Activated CD4-positive, alpha-beta T cell treated with anti-CD3 and anti-CD28 coated beads, Interleukin-2, amount 10 ng/mL, durations not matched to agents 24 days and 14 days (primary cell): ENCODE measurements at places on chromosomes 11 and 22.

- H3K36me3 ChIP-seq, result no peaks in the 10 kb centered on the region
- peaks cover under 1% of the 10 kb centered on the region for H3K27me3 ChIP-seq
- H3K27ac ChIP-seq, result no peak overlapping the region
Observed at GRCh38 chr11:57377107-57377506, 3.8 kb downstream of the PRG3 start.

GRCh38 chr22:31738566-31738965 lies 11.4 kb downstream of the PRR14L start:
- no peak for DNase-seq
- H3K27me3 ChIP-seq, result no peaks in the 10 kb centered on the region
- H3K36me3 ChIP-seq, result peaks cover 61% of the 10 kb centered on the region
- no peak overlapping the region for H3K27ac ChIP-seq
- H3K4me1 ChIP-seq, result peaks cover 30% of the 10 kb centered on the region
- no peak overlapping the region for H3K4me3 ChIP-seq

DNA sequence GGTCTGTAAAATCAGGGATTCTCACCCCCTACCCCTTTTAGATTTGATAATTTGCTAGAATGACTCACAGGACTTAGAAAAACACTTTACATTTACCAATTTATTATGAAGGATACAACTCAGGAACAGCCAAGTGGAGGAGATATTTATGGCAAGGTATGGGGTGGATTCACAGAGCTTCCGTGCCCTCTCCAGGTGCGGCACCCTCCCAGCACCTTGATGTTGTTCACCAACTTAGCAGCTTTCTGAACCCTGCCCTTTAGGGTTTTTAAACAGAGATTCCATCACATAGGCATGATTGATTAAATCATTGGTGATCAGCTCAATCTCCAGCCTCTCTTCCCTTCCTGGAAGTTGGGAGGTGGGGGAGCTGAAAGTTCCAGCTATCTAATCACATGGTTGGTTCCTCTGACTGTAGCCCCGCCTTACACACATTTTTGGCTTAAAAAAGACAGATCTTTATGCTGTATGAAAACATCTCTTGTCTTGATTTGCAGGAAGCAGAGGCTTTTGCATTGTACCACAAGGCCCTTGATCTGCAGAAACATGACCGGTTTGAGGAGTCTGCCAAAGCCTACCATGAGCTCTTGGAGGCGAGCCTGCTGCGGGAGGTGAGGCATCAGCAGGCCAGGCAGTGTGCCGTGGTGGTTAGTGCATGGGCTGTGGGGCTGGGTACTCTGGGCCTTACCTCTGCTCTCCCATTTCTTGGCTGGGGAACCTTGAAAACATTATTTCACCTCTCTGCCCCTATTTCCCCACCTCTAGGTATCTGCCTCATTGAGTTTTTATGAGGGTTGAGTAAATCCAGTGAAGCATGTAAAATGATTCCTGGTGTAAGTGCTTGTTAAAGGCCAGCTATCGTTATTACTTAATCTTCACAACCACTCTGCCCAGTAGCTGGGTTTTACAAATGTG lies 27.0 kb downstream of the CABIN1 start:
- H3K4me1 ChIP-seq, result peaks cover 20% of the 10 kb centered on the region
- DNase-seq, result peak; percentile 62
- H3K27ac ChIP-seq, result peak overlapping the region; percentile 28
- peaks cover 50% of the 10 kb centered on the region for H3K36me3 ChIP-seq
- H3K4me3 ChIP-seq, result no peak overlapping the region

DNA sequence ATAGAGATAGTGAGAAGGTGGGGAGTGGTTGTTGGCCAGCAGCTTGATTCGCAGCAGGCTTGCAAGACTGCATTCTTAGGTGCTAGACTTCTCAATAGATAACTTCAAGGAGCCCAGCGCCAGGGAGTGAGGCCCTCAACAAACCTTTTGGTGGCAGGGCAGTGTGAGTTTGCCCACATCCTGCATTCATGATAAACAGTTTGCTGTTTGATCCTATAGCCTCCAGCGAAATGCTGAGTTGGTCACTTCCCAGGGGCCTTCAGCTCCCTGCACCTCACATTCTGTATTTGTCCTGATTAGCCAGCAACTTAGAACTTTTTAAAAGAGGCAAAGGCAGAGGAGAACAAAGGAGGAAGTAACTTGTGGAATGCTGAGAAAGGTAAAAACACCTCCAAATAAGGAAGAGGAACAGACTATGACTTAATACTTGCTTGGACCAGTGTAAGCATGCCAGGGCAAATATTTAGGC lies 25.1 kb downstream of the OR10A6 start:
- H3K4me3 ChIP-seq, result no peak overlapping the region
- no peaks in the 10 kb centered on the region for H3K36me3 ChIP-seq
- no peak for DNase-seq
- no peaks in the 10 kb centered on the region for H3K4me1 ChIP-seq
